Renal cortex interstitium (tissue), 15 donors: ENCODE measurements at places on chromosomes 2 and 18. TPM values are rescaled to one million over a fixed set of nuclear protein-coding genes. Genes with fewer than 3 reads are reported as not detected.

DNA sequence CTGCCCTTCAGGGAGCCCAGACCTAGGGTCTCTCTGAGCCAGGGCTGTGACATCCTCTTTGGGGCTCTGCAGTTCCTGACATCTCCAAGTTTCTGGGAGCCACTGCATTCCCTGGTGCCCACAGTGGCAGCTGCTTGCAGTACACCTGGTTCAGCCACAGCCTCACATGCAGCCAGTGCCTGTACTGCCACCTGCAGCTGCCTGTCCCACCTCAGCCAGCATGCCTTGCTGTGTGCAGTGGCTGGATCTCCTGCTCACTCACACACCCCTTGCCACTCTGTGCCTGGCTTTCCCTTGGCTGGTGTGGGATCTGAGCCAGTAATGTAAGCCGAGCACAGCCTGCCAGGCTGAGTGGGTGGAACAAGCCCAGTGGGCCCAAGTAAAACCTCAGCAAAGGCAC, 1288.7 kb downstream of the CNTNAP5 start:
- no peak for DNase-seq

DNA sequence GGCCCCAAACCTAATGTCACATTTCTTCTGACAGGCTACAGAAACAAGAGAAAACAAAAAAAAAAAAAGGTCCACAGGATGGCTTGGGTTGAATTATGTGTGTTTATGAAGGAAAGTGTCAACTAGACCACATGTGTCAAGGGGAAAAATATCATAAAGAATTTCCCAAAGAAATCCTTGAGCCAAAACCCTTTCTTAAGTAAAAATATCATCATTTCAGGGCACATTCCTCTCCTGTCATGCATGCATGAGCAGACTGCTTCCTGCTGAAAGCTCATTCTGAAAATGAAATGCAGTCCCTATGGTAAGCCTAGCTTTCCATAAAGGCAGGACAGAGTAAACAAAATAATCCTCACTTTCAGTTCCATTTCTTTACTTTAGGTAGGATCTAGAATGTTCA, 85.7 kb upstream of the RBBP8 start:
- no peak for DNase-seq

Gene FLACC1
- 2.4 TPM for polyA plus RNA-seq

DNA sequence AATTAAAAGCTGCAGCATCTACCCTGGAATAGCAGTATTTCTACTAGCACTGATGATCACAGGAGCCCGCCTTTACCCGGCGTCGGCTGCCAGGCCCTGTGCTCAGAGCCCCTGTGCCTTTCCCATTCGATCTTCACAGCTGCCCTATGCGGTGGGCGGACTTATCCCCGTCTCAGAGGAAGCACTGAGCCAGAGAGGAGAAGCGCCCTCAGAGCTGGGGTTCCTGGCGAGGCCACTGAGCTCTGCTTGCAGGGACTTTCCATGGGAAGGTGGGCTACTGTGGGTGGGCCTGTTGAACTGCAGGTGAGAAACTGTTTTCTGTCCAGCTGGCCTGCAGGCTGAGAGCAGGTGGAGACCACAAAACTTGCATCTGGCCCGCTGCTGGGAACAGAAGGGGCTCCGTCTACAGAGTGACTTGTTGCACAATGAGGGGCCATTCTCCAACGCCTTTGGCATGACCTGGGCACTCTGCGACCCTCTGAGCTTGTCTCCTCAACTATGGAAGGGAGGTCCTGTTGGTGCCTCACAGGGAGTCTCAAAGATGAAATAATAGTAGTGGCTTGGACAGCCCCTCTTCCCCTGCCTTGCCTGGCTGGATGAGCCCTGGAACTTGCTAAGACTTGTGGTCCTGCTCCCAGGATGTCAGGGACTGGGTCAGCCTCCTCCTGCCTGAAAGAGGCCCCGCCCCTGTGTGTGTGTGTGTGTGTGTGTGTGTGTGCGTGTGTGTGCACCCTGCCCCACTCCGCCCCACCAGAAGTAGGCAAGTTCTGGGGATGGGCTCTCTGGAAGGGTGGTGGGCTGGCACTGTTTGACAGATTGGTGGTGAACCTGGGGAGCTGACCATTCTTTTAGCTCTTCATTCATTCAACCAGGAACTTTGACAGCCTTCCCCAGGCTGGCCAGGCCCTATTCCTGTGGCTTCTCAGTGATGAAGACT, 32.7 kb downstream of the GLI2 start:
- DNase-seq = no peak

DNA sequence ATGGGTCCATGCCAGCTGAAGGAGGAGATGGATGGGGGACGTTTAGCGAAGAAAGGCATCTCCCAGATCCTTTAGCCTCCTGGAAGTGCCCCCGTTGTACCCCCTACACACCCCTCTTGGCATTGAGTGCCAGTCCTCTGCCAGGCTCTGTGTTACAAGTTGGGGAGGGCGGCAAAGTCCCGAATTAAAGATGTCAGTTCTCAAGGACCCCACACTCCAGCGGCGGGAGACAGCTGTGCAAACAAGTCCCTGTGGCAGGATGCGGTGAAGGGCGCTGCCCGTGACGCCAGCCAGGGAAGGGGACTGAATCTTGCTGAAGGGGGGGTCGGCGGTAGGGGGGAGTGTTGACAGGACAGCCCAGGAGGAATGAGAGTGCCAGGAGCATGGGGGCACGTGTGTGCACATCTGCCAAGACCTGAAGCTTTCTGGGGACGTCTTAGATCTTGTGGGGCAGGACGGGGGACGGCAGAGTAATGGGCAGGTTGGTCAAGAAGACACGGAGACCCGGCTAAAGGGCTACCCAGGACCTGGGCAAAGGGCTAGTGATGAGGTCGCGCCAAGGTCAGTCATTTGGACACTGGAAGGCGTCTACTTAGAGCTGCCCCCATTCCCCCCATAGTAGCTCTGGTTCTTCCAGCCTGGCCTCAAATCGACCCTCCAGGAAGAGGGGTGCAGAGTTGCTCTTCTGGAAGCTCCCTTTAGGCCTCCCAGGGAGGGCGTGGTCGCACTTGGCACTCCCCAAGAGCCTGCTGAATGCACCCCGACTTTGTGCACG, 2.8 kb upstream of the CTDSP1 start:
- DNase-seq = no peak

DNA sequence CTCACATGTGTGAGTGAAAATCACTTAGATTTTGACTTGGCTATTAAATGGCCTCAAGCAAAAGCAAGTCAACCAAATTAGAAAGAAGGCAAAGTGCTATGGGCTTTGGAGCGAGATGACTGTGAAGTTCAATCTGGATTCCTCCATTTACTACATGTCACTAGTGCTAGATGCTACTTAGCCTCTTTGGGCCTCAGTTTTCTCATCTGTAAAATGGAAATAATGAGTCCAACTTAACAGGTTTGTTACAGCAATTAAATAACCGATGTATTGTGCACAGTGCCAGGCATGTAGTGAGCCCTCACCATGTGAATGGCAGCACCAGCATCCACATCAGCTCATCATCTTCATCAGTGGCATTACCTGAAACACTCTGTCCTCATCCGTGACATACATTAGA, 376.3 kb downstream of the MTX2 start:
- DNase-seq = no peak

- no peak for DNase-seq
These were observed 284 bp downstream of the TIMM21 start for GRCh38 chr18:74148543-74149070.

Gene COL6A3
- 278 TPM for polyA plus RNA-seq

- no peak for DNase-seq
These were observed 20.6 kb downstream of the SERPINB10 start for GRCh38 chr18:63928331-63928730.

DNA sequence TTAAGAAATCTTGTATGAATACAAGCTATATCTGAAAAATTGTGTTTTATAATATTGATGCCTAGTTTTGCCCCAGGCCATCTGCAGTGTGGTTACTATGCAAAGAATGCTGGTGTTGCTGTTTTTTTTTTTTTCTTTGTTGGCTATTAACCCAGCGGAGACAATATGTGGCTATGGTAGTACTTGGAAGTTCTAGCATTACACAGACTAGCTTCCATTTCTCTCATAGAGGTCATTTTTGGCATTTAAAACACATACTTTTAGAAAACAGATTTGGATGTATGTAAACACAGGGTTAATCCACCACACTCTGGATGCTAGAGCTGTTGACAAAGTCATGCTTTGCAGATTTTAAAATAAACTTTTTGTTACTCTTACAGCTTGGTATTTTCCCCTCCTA, 209.8 kb downstream of the NEDD4L start:
- no peak for DNase-seq

Gene SLC19A3
- polyA plus RNA-seq = 6.7 TPM

Gene SP5
- 0.69 TPM for polyA plus RNA-seq

DNA sequence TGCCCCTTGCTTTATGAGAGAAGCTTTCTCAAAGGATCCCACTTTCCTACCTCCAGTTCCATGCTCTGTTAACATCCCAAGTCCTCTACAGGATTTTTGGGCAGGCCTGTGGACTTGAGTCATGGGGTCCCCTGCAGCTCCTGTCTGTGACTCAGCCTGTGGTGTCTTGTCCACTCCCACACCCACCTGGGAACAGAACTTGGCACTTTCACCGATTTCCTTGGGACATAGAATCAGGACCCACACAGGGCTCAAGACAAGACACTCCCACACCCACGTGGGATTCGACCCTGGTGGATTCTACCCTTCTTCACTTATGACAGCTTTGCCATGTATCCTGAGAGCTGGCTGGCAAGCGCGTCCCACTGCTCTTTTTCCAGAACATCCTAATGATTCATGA, 30.7 kb upstream of the HDAC4 start:
- no peak for DNase-seq

DNA sequence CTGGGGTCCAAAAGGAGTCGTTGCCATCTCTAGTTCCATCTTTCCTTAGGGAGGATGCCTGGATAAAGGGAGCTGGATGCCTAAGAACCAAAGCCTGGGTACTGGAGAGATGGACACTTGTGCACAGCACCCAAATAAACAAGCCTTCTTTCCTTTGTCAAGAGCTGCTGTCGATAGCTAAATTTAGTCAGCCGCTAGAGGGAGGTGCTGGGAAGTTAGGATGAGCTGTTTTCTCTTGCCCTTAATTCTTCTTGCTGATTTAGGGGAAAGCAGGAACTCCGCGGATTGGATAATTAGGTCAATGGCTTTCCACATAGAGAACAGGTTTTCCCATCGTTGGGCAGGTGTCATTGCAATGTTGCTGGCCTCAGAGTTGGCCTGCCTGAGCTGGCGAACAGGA, 30.9 kb upstream of the SERPINB12 start:
- no peak for DNase-seq

Gene MOB4
- 39.7 TPM for polyA plus RNA-seq

Gene TGFA
- polyA plus RNA-seq = 19.2 TPM

Gene CELF4
- 4.5 TPM for polyA plus RNA-seq

- no peak for DNase-seq
These were observed 21.6 kb downstream of the R3HDM1 start for GRCh38 chr2:135552887-135553286.

- DNase-seq = no peak
These were observed 132.2 kb downstream of the TDRD15 start for GRCh38 chr2:21256006-21256405.

GRCh38 chr2:108301558-108301957, 12.9 kb downstream of the SULT1C2 start:
- no peak for DNase-seq

DNA sequence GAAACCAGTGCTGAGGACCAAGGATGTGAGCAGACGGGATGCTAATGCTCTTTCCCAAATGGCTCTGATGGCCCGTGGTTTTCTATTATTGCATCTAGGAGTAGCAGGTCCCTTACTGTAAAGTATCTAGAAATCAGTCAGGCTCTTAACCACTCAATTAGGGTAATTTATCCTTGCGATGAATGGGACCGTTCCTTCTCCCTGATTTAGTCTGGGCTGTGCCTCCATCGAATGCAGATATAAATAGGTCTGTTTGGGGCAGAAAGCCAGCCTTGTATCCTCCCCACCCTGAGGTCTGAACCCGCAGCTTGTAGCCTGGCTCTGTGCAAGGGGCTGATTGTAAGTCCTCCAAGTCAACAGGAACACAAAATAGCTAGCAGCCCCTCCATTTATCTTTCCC, 9.5 kb upstream of the SMARCAL1 start:
- DNase-seq = no peak

GRCh38 chr18:37669991-37670534, 104.5 kb upstream of the CELF4 start:
- no peak for DNase-seq
